Substantia nigra (tissue), 51 donors: ENCODE measurements at places on chromosomes 2 and 18.

DNA sequence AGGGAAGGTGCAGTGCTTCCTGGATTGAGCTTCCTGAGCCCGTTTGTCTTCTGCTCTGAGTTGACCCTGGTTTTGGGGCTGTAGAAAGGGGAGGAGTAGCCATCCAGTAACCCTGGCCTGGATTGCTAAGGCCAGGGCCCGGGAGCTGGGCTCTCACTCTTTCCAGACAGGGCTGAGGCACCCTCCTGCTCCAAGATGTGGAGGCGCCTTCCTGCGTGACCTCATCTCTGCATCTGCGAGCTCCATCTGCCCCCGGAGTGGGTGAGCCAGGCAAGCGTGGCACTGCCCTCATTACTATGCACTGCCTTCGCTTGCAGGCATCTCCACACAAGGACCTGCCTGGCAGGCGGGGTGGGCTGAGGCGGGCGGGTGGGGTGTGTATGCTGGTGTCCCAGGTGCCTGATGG is 58.0 kb downstream of the RAB31 start:
- no peak for DNase-seq

- no peak for DNase-seq
Observed at GRCh38 chr2:113760400-113760799, 4.0 kb upstream of the SLC35F5 start.

DNA sequence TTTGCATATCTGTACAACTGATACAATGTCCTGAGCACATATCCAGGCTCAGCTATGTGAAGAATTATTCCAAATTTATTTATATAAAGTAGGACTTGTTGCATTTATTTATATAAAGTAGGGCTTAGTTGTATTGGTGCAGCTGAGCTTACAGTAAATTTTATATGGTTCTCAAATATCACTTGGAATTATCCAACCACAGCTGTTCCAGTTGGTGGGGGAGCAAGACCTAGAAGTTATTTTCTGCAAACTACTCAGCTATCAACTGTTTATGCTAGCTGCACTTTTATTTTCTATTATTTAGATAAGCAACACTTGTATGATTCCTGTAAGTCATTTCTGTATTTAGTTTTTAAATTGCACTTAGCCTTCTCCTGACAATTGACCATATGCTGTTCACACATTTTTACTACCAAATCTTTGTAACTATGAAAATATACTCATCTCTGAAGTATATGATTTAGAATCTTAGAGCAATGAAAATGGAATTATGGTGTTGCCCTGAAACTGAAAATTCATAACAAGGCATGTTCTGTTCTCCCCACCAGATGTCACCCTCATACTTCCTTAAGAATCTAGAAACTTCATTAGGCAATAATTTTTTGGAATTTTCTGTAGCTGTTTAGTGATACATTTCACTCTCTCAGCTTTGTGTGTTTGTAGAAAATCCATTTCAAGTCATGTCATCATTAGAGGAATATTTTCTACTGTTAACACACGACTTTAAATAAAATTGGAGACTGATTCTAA is 157.0 kb upstream of the CBLN2 start:
- no peak for DNase-seq

DNA sequence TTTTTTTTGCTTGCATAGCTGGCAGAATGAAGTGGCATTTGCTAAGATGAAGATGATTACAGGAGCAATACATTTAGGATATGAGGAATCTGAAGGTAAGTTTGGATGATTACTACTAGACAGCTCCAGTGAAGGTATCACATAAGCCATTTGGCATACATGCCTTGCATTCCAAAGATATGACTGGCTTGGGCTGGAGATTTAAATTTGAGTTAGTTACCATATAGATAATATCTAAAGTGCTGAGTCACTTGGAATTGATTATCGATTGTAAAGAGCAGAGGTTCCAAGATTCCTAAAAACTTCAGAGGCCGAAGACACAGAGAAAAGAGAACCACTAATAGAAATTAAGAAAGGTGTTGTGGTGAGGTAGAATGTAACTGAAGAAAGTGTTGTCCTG is 1026.4 kb downstream of the DSC3 start:
- no peak for DNase-seq

DNA sequence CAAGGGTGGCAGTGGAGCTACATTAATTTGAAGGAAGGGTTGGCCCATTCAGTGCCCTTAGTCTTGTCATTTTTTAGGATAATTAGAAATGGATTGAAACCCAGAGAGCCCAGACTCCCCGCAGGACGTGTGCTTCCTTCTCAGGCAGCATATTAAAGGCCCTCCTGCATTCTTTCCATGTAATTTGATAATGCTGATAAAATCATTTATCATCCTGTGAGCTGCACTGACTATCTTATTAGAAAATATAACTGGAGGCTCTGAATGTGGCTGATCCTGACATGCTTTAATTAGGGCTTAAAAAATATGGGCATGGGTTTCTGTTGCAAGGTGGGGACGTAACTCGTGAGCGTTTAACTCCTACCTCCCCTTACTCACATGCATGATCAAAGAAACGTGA is 148.1 kb downstream of the ACKR3 start:
- no peak for DNase-seq

- no peak for DNase-seq
Observed at GRCh38 chr18:9240270-9240669, 94.3 kb upstream of the TWSG1 start.

DNA sequence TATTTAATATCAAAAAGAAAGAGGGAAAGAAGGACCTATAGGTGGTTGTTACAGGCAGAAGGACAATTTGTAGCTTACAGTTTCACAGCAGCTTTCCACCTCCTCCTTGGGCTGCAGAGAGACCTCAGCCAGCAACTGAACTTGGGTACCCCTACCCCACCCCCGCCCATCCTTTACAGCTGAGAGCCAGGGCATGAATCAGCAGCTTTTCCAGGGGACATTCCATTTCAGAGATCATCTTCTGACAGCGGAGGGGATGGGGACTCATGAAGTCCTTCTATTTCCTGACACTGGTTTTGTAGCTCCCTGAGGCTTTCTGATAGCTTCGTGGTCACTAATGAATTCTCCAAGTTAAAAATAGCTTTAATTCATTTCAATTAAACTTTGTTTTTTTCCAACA is 96.4 kb downstream of the ITGB1BP1 start:
- no peak for DNase-seq
